Temporal lobe (tissue), 4 donors: ENCODE measurements at places on chromosomes 7 and 10. TPM values are rescaled to one million over a fixed set of nuclear protein-coding genes. Genes with fewer than 3 reads are reported as not detected.

The UNC5B gene
- total RNA-seq = 4.2 TPM

The AMPH gene
- total RNA-seq = 47.0 TPM

The HKDC1 gene
- total RNA-seq = 1.7 TPM

The PIK3CG gene
- total RNA-seq = 0.98 TPM

The A1CF gene
- total RNA-seq = not detected

The WAC gene
- 54.8 TPM for total RNA-seq

The CRHR2 gene
- total RNA-seq = 0.98 TPM

The LHFPL3 gene
- 19.9 TPM for total RNA-seq

The C10orf62 gene
- total RNA-seq = not detected

The KCP gene
- total RNA-seq = 0.25 TPM

The GIMAP4 gene
- 4.7 TPM for total RNA-seq

The SPDYE5 gene
- not detected for total RNA-seq

The OPALIN gene
- total RNA-seq = not detected

The SORBS1 gene
- 101 TPM for total RNA-seq

The TMEM213 gene
- total RNA-seq = not detected

The MSANTD7 gene
- total RNA-seq = 17.9 TPM

The POLR2J gene
- total RNA-seq = 7.9 TPM

The ZP3 gene
- 0.49 TPM for total RNA-seq

The CAPZA2 gene
- 151 TPM for total RNA-seq

The PKD2L1 gene
- 0.25 TPM for total RNA-seq

The TMEM229A gene
- total RNA-seq = 0.74 TPM

The EEPD1 gene
- 11.3 TPM for total RNA-seq
